ENCODE measurements at places on chromosomes 3 and 15.

- peak; percentile 18 for DNase-seq
Measured at GRCh38 chr15:88878720-88879184, 16.6 kb downstream of the HAPLN3 start.

DNA sequence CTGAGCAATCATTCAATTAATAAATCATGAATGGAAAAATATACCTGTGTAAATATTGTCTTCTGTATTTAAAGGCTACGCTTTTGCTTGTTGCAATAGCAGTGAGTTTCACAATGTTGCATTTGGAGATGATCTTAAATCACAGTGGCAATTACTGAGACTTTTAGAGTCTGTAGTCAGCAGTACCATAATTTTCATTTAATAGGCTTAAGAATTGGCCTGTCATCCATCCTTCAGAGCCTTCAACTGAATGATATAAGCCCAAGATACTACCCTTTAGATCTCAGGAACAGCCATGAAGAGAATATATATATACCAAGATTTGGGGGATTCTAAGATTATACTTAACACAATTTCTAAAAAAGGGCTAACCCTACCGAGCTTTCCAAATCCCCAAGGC lies 458.1 kb downstream of the GBE1 start:
- no peak for DNase-seq

- DNase-seq, result no peak
Measured at GRCh38 chr15:90126022-90126421, 23.8 kb upstream of the IDH2 start.

DNA sequence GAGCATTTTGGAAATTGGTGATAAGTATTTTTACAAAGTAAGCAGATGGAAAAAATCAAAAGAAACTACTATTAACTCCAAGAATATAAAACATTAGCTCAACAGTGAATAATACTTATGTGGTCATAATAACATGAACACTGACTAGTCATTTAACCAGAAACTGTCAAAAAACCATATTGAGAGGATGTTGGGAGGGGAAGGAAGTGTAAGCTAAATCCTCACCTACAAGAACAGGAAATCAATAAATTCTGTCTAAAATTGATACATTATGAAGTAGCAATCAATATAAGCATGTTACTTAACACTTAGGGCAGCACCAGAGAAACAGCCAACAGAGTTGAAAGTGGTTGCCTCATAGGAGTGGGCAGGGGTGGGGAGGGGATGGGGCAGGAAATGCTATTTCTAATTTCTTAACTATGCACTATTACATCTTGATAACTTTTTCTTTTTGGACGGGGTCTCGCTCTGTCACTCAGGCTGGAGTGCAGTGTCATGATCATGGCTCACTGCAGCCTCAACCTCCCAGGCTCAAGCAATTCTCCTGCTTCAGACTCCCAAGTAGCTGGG lies 41.7 kb downstream of the CCR3 start:
- DNase-seq, result no peak

DNA sequence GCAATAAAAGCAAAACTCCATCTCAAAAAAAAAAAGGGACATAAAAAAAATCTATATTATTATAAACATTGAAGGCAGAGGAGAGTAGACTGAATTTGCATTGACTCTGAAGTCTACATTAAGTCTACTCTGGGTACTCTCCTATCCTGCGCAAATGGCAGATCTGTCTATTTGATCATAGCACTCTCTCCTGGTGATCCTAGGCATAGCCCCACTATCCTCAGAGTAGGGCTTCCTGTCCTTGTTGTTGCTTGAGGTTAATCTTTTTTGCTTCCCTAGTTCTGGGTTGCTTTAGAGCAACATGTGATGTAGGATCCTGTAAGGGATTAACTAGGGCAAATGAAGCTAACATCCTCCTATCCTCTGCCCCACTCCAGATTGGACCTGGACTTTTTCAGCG lies 82.1 kb upstream of the LRRFIP2 start:
- DNase-seq, result no peak
